SW 1271 (cell line): ENCODE measurements at places on chromosomes 3 and 15.

GRCh38 chr3:4950351-4950784 lies 28.9 kb upstream of the BHLHE40 start:
- DNase-seq = no peak

GRCh38 chr3:133937061-133937686 lies 41.5 kb upstream of the RAB6B start:
- DNase-seq = no peak

GRCh38 chr3:61094608-61095007 lies 156.6 kb downstream of the FHIT start:
- no peak for DNase-seq

DNA sequence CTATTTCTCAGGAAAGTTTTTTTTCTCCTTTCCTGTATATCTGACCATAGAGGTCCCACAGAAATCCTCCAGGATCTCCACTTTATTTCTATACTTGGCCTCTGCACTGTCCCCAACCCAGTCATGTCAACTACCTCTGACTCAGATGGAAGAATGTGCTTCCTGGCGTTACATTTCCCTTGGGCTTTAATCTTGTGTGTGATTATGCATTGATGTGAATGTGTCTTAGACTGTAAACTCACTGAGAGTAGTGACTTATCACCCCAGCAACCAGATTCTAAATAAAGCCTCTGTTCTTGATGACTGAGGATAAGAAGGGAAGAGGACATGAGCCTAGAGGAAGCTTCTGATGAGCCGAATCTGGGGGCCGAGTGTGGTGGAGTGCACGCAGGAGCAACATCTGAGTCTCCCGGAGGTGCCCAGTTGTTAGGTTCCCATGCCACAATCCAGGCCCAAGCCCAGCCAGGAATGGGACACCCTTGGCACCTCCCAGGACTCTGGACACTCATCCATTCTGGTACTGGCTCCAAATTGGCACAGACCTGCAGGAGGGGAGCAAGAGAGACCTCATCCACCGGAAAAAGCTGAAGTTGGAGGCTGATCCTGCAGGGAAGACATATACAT lies 32.1 kb upstream of the HEG1 start:
- peak; percentile 45 for DNase-seq

- DNase-seq = peak; percentile 7
Measured at GRCh38 chr15:44101944-44102343, 93.1 kb downstream of the FRMD5 start.

- no peak for DNase-seq
Measured at GRCh38 chr3:72657666-72658065, 190.6 kb downstream of the SHQ1 start.

- no peak for DNase-seq
Measured at GRCh38 chr15:70605606-70606410, 157.6 kb downstream of the UACA start.

GRCh38 chr3:134008630-134009156 lies 21.0 kb downstream of the SLCO2A1 start:
- DNase-seq = peak; percentile 95

GRCh38 chr3:144294659-144295538 lies 323.3 kb downstream of the DIPK2A start:
- no peak for DNase-seq

GRCh38 chr3:194871864-194872668 lies 186.4 kb downstream of the FAM43A start:
- DNase-seq = peak; percentile 36

GRCh38 chr15:88334436-88334835 lies 77.9 kb upstream of the NTRK3 start:
- peak; percentile 12 for DNase-seq

- DNase-seq = peak; percentile 3
Measured at GRCh38 chr3:468172-468571, 271.6 kb downstream of the CHL1 start.

GRCh38 chr15:51234176-51234927 lies 104.0 kb downstream of the CYP19A1 start:
- no peak for DNase-seq

DNA sequence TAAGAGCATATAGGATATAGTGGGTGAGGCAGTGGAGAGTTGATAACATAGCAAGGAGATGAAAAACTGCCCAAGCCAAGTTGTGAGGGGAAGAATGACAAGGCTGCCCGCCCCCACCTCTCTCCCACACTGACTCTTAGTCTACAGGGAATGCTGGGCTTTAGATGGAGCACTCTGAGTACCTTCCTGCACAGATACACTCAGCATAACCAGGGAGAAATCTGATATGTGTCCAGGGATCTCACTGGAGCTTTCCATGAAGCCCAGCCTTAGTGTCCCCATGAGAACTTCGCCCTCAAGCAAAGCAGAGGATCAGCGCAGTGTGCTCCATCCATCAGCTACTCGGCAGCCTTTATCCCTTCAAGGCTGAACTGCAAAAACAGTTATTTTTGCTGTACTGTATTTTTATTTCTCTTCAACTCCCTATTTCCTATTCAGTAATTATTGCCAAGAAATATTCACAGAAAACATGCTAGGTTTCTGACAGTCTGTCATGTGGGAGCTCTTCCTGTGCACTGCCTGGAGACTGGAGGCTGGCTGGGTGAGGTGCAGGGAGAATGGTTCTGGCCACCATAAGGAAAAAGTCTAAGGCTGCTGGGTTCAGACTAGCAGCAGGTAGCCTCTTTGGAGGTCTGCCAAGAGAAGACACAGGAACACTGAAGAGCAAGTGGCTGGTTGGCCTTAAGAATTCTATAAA lies 475.2 kb upstream of the PPP2R3A start:
- DNase-seq = no peak

GRCh38 chr3:82165266-82165665 lies 403.8 kb upstream of the GBE1 start:
- no peak for DNase-seq

DNA sequence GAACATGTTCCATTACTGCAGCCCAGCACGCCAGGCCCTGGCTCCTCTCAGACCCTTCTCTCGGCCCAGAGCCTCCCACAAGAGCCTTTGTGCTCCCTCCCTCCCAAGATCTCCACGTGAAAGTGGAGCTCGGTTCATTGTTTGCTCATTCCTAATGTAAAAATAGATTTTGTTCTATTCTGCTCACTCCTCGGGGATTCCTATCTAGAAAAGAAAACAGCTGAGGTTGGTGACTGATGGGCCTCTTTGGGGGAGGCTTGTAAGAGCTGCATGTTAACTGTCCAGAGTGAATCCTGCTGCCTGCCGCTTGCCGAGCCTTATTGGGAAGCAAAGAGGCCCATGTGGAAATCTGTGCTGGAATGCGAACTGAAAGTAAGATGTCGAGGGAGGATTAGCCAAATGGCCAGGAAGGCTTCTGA lies 267.1 kb downstream of the LRTM1 start:
- DNase-seq = no peak

- DNase-seq = no peak
Measured at GRCh38 chr3:134080761-134081160, 51.0 kb upstream of the SLCO2A1 start.

DNA sequence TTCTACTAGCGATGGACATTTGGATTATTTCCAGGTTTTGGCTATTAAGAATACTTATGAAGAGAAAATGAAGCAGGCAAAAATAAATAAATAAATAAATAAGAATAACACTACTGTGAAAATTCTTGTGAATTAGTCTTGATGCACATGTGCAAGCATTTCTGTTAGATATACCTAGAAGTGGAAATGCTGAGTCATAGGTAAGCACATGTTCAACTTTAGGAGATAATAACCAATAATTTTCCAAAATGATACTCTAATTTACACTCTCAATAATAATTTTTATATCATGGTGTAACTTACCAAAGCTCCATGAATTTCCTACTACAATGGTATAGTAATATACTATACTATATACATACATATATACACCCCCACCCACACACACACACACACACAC lies 23.4 kb downstream of the EMC4 start:
- no peak for DNase-seq

DNA sequence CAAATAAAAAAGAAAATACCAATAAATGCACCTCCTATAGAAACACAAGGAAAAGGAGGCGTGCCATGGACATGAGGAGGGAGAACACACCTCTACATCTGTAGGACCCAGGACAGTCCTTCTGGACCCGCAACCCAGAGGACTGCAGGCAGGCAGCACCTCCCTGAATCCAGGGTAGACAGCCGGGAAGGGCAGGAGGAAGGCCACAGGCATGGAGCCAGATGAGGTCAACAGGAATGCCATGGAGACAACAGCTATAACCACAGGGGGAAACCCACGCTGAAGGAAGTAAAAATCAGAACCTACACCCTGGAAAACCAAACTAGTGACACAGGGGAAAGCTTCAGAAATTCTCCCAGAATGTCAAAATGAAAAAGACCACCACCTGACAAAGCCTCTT lies 248.8 kb upstream of the NSMCE3 start:
- DNase-seq = no peak

DNA sequence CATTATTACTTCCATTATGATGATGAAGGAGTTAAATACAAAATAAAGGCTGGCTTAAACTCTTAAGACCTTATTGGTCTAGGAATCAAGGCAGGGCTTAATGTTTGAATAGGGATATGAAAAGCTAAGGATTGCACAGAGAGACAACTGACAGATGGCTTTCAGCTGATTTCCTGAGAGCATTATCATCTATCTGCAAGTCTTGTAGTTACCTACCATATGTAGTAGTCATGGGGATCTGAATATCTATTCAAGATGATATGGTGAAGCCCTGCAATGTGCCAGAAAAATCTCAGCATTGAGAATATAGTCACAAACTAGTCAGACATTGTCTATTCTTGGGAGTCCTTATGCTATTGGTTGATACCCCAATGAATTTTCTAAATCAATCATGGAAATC lies 47.5 kb upstream of the CHMP2B start:
- DNase-seq = no peak

DNA sequence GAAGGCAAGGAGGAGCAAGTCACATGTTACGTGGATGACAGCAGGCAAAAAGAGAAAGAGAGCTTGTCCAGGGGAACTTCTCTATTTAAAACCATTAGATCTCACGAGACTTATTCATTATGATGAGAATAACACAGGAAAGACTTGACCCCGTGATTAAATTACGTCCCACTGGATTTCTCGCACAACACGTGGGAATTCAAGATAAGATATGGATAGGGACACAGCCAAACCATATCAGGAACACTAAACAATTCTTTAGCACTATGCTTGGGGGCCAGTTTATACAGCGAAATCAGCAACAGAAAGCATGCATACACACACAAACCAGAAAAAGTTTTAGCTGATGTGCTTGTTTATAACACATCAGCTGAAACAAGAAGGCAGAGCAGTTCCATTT lies 704.2 kb downstream of the OTOL1 start:
- no peak for DNase-seq

DNA sequence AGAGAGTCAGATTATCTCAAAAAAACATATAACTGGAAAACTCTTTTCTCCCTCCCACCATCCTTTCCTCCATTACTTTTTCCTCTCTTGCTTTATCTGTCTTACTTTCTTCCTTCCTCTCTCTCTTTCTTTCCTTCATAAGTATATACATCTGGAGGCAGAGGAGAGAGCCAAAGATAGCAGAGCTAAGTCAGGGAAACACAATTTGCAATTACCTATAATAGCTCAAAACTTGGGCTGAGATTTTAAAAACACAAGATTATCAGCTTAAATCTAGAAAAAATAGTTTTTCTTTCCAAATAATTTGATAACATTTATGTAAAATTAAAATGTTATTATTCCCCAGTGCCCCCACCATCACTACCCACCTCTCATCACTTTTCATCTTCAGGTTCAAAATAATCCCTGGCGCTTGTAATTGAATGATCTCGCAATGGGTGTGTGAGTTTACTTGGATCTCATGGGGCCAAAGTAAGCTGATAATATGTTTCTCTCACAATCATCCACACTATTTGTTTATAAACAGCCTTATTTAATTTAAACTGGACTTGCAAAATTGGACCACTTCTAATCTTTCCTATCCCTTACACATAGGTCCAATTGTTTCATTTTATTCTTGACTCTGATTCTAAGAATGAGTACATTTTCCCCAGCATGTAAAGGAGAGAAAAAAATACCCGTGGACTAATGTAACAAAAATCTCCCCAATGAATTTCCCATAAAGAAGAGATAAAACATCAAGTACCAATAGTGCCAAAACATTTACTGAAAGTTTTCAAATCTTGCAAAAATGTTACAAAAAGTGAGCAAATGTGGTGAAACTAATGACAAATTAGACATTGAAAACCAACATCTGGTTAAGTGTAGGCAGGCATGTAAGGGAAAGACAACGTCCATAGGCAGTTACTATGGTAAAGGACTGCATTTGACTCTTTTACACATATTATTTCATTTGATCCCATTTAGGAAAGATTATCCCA lies 236.9 kb downstream of the DTWD1 start:
- no peak for DNase-seq

GRCh38 chr3:129599073-129599472 lies 7.4 kb downstream of the PLXND1 start:
- DNase-seq = no peak

- peak; percentile 11 for DNase-seq
Measured at GRCh38 chr3:25910997-25911396, 121.1 kb downstream of the OXSM start.

DNA sequence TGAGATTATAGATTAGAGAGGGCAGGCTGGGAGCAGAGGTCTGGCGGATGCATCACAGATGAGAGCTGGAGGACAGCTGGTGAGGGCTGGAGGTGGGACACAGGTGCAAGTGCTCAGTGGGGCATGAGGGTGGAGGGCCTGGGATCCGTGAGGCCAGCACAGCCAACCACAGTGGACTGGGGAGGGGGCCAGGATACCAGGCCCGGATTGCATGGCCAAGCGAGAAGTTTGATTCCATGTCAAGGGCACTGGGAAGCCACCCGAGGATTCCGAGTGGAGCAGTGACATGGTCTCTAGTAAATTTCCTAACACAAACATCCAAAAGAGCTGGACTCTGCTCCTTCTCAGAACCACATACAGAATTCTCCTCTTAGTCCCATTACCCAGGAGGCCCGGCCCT lies 44.0 kb upstream of the SLC41A3 start:
- no peak for DNase-seq

DNA sequence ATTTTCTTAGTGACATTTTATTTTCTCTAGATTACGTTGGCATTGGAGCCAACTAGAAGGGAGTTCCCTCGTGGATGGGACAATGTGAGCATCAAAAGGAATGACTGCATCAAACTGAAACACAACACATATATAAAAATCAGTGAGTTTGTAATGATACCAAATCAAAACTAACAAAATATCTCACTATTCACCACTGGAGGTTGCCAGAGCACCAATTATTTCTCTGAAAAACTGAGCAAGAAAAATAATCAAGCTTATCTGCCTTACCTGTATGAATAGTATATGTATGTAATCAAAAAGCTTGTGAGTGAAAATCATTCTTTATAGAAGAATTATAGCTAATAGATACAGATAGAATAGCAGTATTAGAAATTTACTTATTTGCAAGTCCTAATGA lies 46.8 kb upstream of the OTOL1 start:
- DNase-seq = no peak

DNA sequence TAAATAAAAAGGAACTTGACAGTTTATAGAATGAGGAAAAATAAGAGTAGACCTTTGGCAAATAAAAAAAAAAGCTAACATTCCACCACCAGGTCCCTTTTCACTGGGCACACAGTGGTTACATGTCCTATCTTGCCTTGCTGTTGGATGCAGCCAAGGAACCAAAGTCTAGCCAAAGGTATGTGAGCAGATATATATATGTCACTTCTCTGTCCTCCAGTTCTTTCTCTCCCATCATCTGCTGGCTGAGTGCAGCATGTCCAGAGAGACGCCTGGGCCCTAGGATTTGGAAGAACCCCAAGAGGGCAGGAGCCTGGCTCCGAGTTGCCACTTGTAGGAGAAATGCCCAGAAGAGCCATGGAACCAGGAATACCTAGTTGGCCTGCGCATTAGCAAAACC lies 104.7 kb downstream of the SERPINI1 start:
- DNase-seq = no peak
